A549 treated with AZD2906 at 1 μM for 4 hours (cell line): ENCODE measurements at places on chromosomes 1 and 21. TPM values are rescaled to one million over a fixed set of nuclear protein-coding genes. Genes with fewer than 3 reads are reported as not detected.

PI4KB gene
- total RNA-seq: 23.7 to 25.2 TPM (median 24.4 TPM) in 5 replicates

NBPF10 gene
- 0.92 to 1.3 TPM (median 1.2 TPM) in 5 replicates for total RNA-seq

NT5C1A gene
- 0.06 TPM in 1 of 5 replicates, not detected in the others for total RNA-seq

ICOSLG gene
- total RNA-seq: 4.1 to 4.8 TPM (median 4.5 TPM) in 5 replicates

NUP210L gene
- total RNA-seq: not detected in 5 replicates

JTB gene
- 103 to 161 TPM (median 144 TPM) in 5 replicates for total RNA-seq

UTS2 gene
- 0.18 TPM in 1 of 5 replicates, not detected in the others for total RNA-seq

ST6GALNAC3 gene
- 0.39 to 0.92 TPM (median 0.61 TPM) in 5 replicates for total RNA-seq

LCE2C gene
- not detected in 5 replicates for total RNA-seq

CD101 gene
- total RNA-seq: 0.22 to 0.44 TPM (median 0.32 TPM) in 5 replicates

PRR9 gene
- total RNA-seq: 0.05 TPM in 1 of 5 replicates, not detected in the others

ETNK2 gene
- 21.2 to 27.6 TPM (median 23.9 TPM) in 5 replicates for total RNA-seq

CD55 gene
- total RNA-seq: 80.8 to 102 TPM (median 87.7 TPM) in 5 replicates

C1QC gene
- total RNA-seq: not detected in 5 replicates

MYOG gene
- total RNA-seq: not detected in 5 replicates

NR1I3 gene
- total RNA-seq: 0.07 TPM in 1 of 5 replicates, not detected in the others

LDLRAD1 gene
- not detected in 5 replicates for total RNA-seq

TMCO1 gene
- total RNA-seq: 155 to 189 TPM (median 158 TPM) in 5 replicates

HSD3B1 gene
- 0.03 TPM in 1 of 5 replicates, not detected in the others for total RNA-seq

EVA1C gene
- 49.3 to 58.4 TPM (median 56.6 TPM) in 5 replicates for total RNA-seq

CHI3L2 gene
- total RNA-seq: 0.13 to 0.53 TPM (median 0.39 TPM) in 5 replicates

RPE65 gene
- total RNA-seq: not detected in 5 replicates

LCE6A gene
- total RNA-seq: not detected in 5 replicates

SLAMF9 gene
- total RNA-seq: 0.25 to 0.64 TPM (median 0.41 TPM) in 5 replicates

ELF3 gene
- 104 to 139 TPM (median 124 TPM) in 5 replicates for total RNA-seq

JAM2 gene
- total RNA-seq: 0.02 to 0.08 TPM in 2 of 5 replicates, not detected in the others

RSPH1 gene
- 0.45 to 0.66 TPM (median 0.61 TPM) in 5 replicates for total RNA-seq

S100A14 gene
- total RNA-seq: 0.23 to 0.66 TPM (median 0.46 TPM) in 5 replicates

MX1 gene
- total RNA-seq: 1.2 to 2.2 TPM (median 1.5 TPM) in 5 replicates

NAXE gene
- 141 to 177 TPM (median 166 TPM) in 5 replicates for total RNA-seq

AUNIP gene
- 8.3 to 9.4 TPM (median 8.7 TPM) in 5 replicates for total RNA-seq

C1QTNF12 gene
- total RNA-seq: 0.71 to 1.9 TPM (median 1.4 TPM) in 5 replicates

KRTAP7-1 gene
- not detected in 5 replicates for total RNA-seq

PKLR gene
- 0.02 TPM in 3 of 5 replicates, not detected in the others for total RNA-seq

TSSK3 gene
- 0.29 TPM in 1 of 5 replicates, not detected in the others for total RNA-seq

CENPS gene
- 26.8 to 32.2 TPM (median 28.2 TPM) in 5 replicates for total RNA-seq

ITLN1 gene
- total RNA-seq: not detected in 5 replicates

RIMKLA gene
- 0.36 to 0.91 TPM (median 0.57 TPM) in 5 replicates for total RNA-seq

MCOLN2 gene
- total RNA-seq: 1.9 to 2.1 TPM (median 2.0 TPM) in 5 replicates

USH2A gene
- not detected in 5 replicates for total RNA-seq

TCEA3 gene
- 0.34 to 0.70 TPM (median 0.62 TPM) in 5 replicates for total RNA-seq

PRKAB2 gene
- 9.2 to 11.5 TPM (median 10.7 TPM) in 5 replicates for total RNA-seq

RXRG gene
- 0.03 to 0.09 TPM (median 0.07 TPM) in 3 of 5 replicates, not detected in the others for total RNA-seq

CGN gene
- total RNA-seq: 1.8 to 2.6 TPM (median 2.1 TPM) in 5 replicates

PLD5 gene
- 1.9 to 2.9 TPM (median 2.1 TPM) in 5 replicates for total RNA-seq

C1orf53 gene
- total RNA-seq: 4.5 to 8.5 TPM (median 6.8 TPM) in 5 replicates

TRIM58 gene
- total RNA-seq: not detected in 5 replicates

ZFP69B gene
- 1.1 to 2.0 TPM (median 1.7 TPM) in 5 replicates for total RNA-seq

ABCG1 gene
- 2.6 to 3.0 TPM (median 2.7 TPM) in 5 replicates for total RNA-seq
